ENCODE measurements at places on chromosomes 2 and 18.
A peak's percentile ranks its signal among the peaks of the same experiment; 100 is the strongest.

- DNase-seq = peak; percentile 48
These were observed 15.9 kb upstream of the ATP6V1B1 start for GRCh38 chr2:70919672-70920366.

DNA sequence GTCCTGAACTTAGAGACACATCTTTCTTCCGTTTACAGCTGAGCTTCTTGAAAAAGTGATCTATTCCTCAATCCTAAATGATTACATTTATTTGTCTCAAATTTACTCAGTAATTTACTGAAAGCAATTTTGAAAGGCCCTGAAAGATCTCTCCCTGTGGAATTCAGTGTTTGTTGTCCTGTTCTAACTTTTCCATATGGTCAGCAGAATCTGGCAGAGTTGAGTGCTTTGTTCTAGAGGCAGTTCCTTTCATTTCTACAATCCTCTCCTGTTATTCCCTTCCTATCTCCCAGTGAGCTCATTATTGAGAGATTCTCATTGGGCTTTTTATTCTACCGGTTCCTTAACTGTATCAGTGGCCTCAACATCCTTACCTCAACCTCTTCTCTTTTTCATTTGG lies 36.5 kb upstream of the REG3G start:
- DNase-seq = no peak

- DNase-seq = no peak
These were observed 347.0 kb downstream of the ZNF804A start for GRCh38 chr2:184945326-184945725.

- peak; percentile 6 for DNase-seq
These were observed 139.9 kb downstream of the THADA start for GRCh38 chr2:43455731-43456642.

- peak; percentile 55 for DNase-seq
These were observed 135.3 kb downstream of the KLHL29 start for GRCh38 chr2:23520256-23520655.

- DNase-seq = no peak
These were observed 70.7 kb downstream of the MYOM1 start for GRCh38 chr18:3148930-3149535.

- peak; percentile 97 for DNase-seq
These were observed 42.3 kb downstream of the SLC4A1AP start for GRCh38 chr2:27705851-27706622.

GRCh38 chr18:9516437-9517064 lies 41.2 kb downstream of the RALBP1 start:
- peak; percentile 45 for DNase-seq

GRCh38 chr2:120737340-120738101 lies 1.9 kb downstream of the GLI2 start:
- DNase-seq = no peak

GRCh38 chr18:1466035-1466434 lies 561.4 kb downstream of the ADCYAP1 start:
- no peak for DNase-seq

DNA sequence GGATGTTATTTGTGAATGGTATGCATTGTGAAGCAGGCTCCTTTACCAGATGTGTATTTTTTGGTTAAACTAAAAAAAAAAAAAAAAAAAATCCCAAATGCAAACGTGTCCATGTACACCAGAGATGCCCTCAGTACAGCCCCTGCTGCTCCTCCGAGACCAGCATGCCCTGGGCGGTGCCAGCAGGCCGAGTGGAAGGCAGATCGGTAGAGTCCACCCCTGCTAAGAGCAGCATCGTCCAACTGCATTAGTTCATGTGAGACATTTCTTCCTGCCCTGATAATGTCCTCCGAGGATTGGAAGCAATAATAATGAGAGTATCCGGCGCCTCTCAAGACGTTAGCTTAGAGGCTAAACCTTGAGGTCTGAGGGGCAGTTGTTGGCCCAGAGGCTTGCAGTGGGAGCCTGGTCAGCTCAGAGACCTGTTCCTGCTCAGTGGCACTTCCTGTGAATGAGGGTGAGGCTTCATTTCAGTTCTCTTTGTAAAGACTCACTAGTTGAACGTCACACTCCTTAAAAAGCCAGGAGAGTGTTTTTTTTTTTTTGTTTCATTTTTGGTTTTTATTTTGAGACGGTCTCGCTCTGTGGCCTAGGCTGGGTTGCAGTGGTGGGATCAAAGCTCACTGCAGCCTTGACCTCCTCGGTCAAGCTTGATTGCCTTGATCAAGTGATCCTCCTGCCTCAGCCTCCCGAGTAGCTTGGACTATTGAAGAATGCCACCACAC lies 5.6 kb downstream of the SLC66A3 start:
- no peak for DNase-seq

- DNase-seq = no peak
These were observed 126.6 kb downstream of the DPP4 start for GRCh38 chr2:161947406-161947805.

DNA sequence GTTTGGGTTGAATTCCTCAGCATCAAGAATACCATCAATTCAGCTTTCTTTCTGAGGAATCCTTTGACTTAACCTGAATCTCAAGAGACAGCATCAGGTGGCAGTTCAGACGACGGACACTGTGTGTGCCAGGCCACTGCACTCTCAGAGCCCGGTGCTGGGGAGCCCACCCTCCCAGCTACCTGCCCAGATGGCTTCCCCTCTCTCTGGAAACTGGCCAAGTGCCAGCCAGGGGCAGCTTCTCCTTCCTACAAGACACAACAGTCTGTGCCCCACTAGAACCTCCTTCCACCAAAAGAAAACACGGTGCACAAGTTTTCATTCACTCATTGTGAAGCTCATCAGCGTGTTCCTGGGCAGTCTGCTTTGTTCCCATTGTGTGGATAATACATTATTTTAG lies 28.5 kb downstream of the MAL start:
- DNase-seq = no peak

DNA sequence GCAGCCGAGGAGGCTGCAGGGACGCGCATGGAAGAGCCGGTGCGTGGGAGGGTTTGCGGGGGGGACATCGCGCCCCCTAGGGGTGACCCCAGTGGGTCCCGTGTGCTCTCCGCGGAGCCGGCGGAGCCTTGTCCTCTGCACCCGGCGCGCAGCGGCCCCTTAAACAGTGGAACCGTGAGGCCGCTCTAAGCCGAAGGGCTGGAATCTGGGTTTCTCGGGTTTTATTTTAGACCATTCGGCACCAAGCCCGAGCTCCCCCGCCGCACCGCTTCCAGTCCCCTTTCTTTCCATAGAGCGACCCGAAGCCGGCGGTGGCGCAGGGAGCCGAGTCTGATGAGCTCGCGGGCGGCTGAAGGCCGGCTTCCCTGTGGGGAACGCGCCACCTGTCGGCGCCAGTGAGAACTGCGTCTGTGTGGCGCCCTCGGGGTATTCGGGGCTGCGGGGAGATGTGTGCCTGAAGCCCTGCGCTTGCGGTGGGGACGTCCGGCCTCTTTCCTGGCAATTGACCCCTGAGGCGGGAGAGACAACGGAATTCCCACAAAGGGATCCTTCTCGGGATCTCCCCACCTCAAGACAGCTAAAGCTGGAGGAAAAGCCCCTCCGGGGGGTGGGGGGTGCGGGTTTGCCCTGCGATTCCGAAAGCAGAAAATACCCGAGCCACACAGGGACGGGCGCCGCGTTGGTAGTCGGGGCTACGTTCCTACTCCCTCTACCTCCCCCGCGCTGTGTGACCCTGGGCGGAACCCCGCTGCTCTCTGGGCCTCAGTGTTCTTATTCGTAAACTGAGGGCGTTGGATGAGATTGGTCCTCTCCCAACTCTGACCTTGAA lies 8.2 kb upstream of the EN1 start:
- peak; percentile 40 for DNase-seq

- DNase-seq = no peak
These were observed 56.2 kb upstream of the FOSL2 start for GRCh38 chr2:28336264-28336980.

- no peak for DNase-seq
These were observed 876 bp upstream of the CAVIN2 start for GRCh38 chr2:191847764-191848163.

DNA sequence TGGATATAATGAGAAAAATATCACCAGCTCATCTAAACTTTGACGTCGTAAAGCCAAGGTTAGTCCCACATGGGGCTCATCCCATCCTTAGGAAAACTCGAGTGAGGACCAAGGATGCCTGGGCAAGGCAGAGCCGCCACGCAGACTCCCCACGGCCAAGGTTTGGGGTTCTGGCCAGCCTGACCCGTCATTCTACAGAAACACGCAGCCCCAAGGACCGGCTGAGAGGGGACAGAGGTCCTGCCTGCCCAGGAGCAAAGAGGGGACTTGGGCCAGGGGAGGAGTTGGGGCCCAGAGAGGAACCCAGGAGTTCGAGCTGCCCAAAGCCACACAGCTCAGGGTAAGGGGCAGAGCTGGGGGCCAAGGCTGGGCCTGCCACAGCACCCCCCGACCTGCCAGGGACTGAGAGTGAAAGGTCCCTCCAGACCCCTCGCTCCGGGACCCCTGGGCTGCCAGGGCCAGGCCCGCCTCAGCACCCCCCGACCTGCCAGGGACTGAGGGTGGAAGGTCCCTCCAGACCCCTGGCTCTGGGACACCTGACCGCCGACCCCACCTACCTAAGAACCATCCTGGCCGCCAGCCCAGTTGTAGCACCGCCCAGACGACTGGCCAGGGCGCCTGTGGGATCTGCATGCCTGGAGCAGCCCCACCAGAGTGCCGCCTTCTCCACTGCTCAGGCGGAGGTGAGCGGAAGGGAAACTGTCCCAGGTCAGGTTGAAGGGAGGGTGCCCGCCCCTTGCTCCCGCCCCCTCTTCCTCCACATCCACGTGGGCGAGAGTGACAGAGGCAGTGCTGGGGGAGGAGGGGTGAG lies at the start of gene PDCD1:
Gene PDCD1, minus strand, starts transcription at position 689 of the 811 bp plus-strand sequence. Its CDS starts 56 bp downstream, at position 633.
- DNase-seq = no peak

GRCh38 chr2:12766421-12766879 lies 49.7 kb downstream of the TRIB2 start:
- no peak for DNase-seq

DNA sequence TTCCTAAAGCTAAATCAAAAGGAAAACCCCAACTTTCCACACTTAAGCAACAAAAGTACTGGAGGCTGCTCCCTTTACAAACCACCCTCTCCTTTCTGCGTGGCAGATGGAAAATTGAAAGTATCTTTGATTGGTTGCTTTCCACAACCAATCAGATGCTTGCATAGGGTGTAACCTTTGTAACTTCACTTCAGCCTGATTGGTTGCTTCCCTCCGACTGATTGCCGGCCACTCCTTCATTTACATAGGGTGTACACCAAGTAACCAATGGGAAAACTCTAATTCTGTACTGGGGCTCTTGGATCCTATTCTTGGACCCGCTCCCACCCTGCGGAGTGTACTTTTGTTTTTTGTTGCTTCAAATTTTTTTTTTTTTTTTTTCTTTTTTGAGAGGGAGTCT lies 297.7 kb downstream of the NCKAP5 start:
- no peak for DNase-seq

Data from kidney glomerular epithelial cell (primary cell).